Right forelimb (tissue), 1 donor: ENCODE measurements at places on chromosomes 3 and 15.
A peak's percentile ranks its signal among the peaks of the same experiment; 100 is the strongest.

GRCh38 chr3:2896308-2896939 is 213.8 kb downstream of the IL5RA start:
- no peak for DNase-seq

DNA sequence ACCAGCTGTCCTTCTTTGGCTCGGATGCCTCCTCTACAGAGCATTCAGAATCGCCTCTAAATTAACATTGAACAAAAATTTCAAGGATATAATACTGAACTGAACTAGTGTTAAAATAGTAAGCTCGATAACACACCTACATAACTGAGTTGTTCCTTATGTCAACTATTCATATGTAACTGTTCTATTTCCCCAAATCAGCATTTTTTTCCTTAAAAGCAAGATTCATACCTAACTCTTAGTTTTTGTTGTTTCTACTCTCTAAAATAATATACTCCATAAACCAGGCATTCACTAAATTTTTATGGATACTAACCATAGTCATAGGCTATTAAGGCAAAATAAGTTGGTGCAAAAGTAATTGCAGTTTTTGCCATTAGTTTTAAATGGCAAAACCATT is 32.7 kb upstream of the OSTN start:
- DNase-seq = no peak

GRCh38 chr3:135897715-135898114 is 67.8 kb upstream of the PPP2R3A start:
- DNase-seq = no peak

DNA sequence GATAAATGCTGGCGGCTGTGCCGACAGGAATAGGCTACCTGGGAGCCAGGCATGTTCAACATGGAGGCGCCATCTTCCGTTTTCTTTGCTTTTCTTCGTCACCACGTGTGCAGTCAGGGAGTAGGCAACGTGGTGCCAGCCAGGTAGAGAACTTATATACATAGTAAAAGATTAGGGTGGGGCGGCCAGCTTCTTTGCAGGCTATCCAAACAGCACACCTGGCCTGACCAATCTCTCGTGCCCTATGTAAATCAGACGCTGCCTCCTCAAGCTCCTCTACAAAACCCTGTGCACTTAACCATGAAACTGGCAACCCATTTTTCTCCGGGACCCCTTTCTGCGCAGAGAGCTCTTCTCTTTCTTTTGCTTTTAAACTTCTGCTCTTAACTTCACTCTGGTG is 28.6 kb upstream of the OR5K4 start:
- DNase-seq = no peak

GRCh38 chr15:85331655-85332285 is 48.6 kb upstream of the AKAP13 start:
- no peak for DNase-seq

DNA sequence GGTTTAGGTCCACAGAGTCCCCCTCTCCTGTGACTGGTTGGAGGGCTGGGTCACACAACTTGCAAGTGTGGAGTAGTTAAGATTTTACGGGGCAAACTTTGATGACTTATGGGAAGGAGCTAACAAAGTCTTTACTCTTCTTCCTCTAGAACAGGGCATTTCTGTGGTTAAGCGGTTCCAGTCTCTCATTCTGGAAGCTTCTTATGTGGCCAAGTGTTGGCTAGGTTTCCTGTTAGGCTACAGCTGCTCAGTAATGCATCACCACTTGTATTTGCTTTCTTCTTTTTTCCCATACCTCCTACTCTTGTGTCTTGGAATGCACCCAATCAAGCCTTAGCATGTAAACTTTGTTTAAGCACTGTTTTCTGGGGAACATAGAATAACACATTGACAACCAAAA is 100.6 kb upstream of the PLAAT1 start:
- no peak for DNase-seq

GRCh38 chr3:108079877-108080276 is 11.0 kb downstream of the CD47 start:
- DNase-seq = no peak

GRCh38 chr15:57609805-57610529 is 18.3 kb downstream of the MYZAP start:
- DNase-seq = no peak

GRCh38 chr3:177878192-177878591 is 658.0 kb upstream of the KCNMB2 start:
- no peak for DNase-seq

- no peak for DNase-seq
Observed at GRCh38 chr15:69141286-69141701, 19.1 kb upstream of the GLCE start.

GRCh38 chr3:159795681-159796175 is 192.9 kb upstream of the IL12A start:
- DNase-seq = no peak

- no peak for DNase-seq
Observed at GRCh38 chr3:113105966-113106660, 105.2 kb upstream of the BOC start.

DNA sequence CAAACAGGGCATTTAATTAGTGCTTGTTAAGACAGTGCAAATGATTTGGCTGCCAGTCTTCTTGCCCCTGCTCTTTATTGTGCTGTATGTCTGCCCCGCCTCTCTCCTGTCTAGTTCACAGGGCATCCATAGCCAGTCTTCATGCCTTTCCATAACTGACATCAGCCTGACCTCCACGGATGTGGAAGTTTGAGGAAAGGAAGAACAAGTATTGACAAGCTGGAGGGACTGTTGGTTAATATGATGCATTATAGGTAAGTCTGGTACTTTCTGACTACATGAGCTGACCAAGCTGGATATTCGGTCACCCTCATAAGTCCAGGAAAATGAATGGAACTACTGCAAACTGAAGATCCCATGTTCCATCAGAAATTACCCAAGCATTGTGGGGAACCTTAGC is 325.9 kb downstream of the TIGIT start:
- no peak for DNase-seq

DNA sequence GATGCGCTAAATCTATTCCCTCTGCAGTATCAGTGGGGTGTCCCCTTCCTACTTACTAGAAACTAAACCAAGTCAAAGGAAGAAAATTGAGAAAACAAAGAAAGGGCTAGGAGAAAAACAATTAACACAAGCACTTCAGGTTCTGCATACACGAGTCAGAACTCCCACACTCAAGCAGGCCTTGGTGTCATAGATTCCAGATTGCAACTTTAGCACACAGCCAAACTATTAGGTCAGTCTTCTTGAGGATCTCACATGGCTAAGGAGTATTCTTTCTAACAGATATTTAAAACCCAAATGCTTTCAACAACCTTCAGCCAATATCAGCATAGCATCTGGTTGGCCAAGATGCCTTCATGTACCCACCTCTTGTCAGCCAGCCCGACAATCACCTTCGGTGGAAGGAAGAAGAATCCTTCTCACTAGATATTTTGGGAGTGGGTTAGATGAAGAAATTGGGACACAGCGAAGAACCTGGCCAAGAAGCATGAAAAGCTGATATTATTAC is 340.0 kb downstream of the VPS13C start:
- DNase-seq = no peak

GRCh38 chr3:54486317-54486716 is 364.0 kb downstream of the CACNA2D3 start:
- no peak for DNase-seq

DNA sequence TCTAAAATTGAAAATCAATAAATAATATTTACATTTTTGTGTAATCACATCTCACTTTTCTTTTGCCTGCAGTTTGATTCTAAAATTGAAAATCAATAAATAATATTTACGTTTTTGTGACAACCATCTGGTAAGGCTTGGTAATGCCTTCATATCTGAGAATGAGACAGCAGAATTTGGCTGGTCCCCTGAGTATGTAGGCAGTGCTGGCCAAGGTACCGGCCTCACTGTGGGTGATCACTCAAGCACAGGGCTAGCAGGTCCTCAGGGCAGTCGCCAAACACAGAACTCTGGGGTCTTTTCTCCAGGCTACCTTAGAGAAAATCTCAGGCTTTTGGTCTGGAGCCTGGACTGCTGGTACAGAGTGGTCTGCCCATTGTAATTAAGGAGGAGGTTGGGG is 26.2 kb downstream of the RTP3 start:
- DNase-seq = no peak

GRCh38 chr3:8338424-8338823 is 163.2 kb upstream of the LMCD1 start:
- no peak for DNase-seq

GRCh38 chr15:64809649-64810496 is 15.6 kb downstream of the PIF1 start:
- DNase-seq = peak; percentile 88

DNA sequence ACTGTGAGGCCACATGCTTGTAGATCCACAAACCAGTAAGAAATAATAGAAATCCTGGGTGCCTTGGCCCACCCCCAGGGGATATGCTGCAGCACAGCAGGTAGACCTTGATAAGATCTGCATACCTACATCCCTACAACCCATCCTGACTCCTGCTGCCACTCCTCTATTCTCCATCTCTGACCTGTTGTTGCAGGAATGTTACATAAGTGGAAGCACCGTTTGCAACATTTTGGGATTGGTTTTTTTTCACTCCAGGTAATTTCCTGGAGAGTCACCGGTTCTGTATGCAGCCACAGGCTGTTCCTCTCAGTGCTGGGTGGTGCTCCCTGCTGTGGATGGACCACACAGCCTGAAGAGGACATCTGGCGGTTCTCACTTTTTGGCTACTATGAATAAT is 16.1 kb upstream of the CSPG5 start:
- DNase-seq = no peak

DNA sequence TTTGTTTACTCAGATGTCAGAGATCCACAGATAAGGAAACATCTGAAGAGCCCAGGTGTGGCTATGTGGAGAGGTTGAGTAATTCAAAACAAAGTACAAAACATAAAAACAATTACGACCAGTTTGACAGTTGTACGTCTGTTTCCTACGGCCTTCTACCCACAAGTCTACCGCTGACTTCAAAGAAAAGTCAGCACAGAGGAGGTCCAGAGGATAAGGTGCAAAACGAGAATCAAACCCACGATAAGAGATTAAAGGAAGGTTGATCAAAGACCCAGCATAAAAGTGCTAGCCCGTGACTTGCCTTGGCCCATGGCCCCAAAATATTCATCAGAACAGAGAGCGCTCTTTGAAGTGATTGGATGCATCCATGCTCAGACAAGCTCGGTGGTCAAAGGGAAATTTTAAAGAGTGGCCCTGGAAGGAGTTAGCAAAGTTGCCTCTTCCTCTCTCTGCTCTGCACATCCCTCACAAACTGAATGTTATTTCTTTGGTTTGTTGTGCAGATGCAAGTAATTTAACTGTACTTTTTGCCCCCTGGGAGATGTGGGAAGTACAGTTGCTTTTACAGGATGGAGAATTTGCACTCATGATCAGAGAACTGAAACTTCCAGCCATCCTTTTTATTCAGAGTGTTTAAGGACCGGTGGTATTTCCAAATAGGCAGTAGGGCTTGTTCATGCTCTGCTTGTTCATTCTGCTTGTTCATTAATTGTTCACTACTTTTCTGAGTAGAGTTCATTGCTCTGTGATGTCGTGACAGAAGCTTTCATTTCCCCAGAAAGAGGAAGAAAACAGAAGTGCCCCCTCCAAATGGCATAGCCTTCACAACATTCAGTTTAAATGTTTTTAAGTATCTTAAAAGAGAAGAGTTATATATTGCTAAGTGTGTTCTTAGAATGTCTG is 31.1 kb downstream of the MME start:
- DNase-seq = no peak

DNA sequence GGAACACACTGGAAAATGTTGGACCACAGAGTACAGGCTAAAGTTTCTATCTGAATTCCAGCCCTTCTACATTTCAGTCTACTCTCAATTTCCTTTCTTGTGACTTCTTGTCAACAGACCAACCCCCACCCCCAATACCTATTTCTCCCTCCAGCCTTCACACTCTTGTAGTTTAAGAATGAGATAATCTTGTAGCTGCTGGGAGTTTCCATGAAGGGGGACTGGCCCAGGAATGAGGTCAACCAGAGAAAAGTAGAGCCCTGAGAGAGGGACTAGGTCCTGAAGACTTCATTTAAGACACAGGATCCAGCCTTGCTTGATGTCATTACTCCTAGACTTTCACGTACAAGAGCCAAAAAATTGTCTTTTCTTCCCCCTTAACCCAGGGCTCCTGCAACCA is 29.5 kb upstream of the FAM107A start:
- DNase-seq = no peak

DNA sequence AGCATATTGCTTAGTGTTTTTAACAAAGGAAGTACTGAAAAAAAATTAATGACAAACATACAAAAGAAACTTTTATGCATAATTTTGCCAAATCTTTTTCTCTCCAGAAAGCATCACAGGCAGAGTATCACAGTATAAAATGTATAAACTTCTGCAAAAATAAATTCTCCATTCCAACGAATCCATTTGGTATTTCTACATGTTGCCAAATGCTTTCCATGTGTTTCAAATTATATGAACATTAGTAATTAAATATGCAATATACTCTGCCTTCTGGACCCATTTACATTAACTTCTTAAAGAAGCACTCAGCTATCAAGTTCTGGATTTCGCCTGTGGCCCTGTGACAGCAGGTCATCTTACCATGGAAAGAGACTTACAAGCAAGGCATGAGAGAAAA is 189.1 kb upstream of the ALCAM start:
- no peak for DNase-seq

GRCh38 chr15:55700876-55701275 is 42.1 kb downstream of the PRTG start:
- DNase-seq = no peak

DNA sequence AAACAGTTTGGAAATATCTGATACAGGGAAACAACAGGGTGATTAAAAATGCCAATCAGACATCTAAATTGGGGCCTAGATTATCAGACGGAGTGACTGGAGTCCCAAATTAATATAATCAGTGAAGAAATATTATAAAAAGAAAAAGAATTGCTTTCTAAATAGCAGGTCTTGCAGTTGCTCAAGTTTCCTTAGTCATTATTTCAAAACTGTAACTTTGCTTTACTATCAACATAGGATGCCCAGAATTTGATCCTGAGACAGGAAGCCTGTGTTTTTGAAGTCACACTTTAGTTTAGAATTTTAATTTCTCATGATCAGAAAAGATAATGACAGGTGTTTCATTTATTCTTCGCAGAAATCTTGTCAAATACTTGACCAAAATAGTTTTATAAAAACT is 105.9 kb downstream of the IL1RAP start:
- no peak for DNase-seq

GRCh38 chr3:190728574-190729246 is 133.8 kb downstream of the GMNC start:
- DNase-seq = no peak
